Stimulated activated CD4-positive, alpha-beta T cell treated with anti-CD3 and anti-CD28 coated beads, Interleukin-1b, Interleukin-23, amount 100 ng/mL, for 4 hours (primary cell): ENCODE measurements at places on chromosomes 6 and 20.

GRCh38 chr20:56001106-56001785 lies 4.1 kb downstream of the CBLN4 start:
- DNase-seq = no peak

- no peak for DNase-seq
These were observed 255.7 kb upstream of the PRND start for GRCh38 chr20:4465855-4466545.

DNA sequence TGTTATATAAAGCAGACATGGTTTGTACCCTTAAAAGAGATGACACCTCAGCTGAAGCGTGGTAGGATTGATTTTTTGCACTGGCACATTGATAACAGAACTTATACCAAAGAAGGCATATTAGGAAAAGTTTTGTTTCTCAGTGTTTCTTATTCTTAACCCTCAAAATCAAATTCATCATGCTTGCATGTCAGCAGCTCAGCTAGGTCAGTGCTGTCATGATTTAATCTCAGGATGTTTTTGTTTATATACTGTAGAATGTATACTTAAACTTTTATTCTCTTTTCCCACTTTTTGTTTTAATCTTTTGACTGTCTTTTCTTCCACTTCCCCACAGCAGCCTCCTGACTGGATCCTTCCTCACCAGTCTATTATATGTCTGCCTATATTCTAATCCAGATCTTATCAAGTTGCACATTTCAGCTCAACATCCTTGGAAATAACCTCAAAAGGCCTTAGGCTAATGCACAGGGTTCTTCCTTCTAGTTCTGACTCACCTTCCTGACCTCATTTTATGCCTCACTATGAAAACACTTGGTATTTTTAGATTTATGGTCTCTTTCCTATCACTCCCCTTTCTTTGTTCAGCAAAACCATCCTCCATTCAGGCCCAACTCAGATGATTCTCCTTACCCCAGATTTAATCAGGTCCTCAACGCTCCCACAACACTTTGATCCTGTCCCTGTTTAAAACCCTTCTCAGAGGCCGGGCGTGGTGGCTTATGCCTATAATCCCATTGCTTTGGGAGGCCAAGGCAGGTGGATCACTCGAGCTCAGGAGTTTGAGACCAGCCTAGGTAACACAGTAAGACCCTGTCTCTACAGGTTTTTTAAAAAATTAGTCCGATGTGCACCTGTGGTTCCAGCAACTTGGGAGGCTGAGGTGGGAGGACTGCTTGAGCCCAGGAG lies 7.2 kb downstream of the HEBP2 start:
- DNase-seq = no peak

GRCh38 chr6:131683479-131683878 lies 17.7 kb downstream of the OR2A4 start:
- DNase-seq = no peak

DNA sequence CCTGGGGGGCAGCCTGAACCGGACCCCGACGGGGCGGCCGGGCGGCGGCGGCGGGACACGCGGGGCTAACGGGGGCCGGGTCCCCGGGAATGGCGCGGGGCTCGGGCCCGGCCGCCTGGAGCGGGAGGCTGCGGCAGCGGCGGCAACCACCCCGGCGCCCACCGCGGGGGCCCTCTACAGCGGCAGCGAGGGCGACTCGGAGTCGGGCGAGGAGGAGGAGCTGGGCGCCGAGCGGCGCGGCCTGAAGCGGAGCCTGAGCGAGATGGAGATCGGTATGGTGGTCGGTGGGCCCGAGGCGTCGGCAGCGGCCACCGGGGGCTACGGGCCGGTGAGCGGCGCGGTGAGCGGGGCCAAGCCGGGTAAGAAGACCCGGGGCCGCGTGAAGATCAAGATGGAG lies 636 bp downstream of the SRF start:
- DNase-seq = no peak

GRCh38 chr6:53951383-53951782 lies 156.6 kb downstream of the LRRC1 start:
- DNase-seq = no peak

GRCh38 chr20:62186887-62187866 lies 4.3 kb downstream of the MTG2 start:
- no peak for DNase-seq

GRCh38 chr20:30594112-30594511 lies 663.4 kb upstream of the DEFB115 start:
- DNase-seq = no peak

GRCh38 chr20:25019381-25020155 lies 27.0 kb upstream of the APMAP start:
- no peak for DNase-seq

- no peak for DNase-seq
These were observed 75.8 kb upstream of the AFDN start for GRCh38 chr6:167750956-167751358.

- DNase-seq = no peak
These were observed 74.0 kb downstream of the PPP1R3G start for GRCh38 chr6:5159162-5159561.
